Breast epithelium (tissue), 4 donors: ENCODE measurements at places on chromosomes 4 and X. TPM values are rescaled to one million over a fixed set of nuclear protein-coding genes. Genes with fewer than 3 reads are reported as not detected.

DNA sequence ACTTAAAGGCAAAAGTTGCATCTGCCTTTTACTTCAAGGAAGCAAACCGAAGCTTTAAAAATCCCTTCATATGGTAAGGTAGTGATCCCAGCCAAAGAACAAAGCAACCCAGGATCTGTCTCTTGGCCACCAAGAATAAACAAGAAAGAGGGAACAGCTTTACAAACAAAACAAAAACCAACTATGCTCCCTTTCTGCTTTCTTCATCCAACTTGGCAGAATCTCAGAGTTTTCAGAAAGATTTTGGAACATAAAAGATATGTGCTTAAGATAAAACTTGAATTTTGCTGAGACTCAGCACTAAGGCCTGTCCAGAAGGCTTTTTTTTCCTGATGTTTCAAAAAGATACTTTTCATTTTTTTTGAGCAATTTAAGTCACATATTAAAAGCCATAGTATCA is 94.0 kb downstream of the COL4A6 start:
- H3K27ac ChIP-seq, result no peak overlapping the region
- no peak for DNase-seq
- H3K4me3 ChIP-seq, result no peak overlapping the region
- peaks cover 36% of the 10 kb centered on the region for H3K27me3 ChIP-seq
- no peaks in the 10 kb centered on the region for H3K4me1 ChIP-seq
- H3K36me3 ChIP-seq, result no peaks in the 10 kb centered on the region

- H3K27me3 ChIP-seq, result peaks cover 62% of the 10 kb centered on the region
- no peak for DNase-seq
- H3K4me3 ChIP-seq, result no peak overlapping the region
These were observed 62.4 kb downstream of the C4orf50 start for GRCh38 chr4:5955856-5956255.

- H3K27ac ChIP-seq, result no peak overlapping the region
- DNase-seq, result no peak
- H3K27me3 ChIP-seq, result no peaks in the 10 kb centered on the region
- H3K4me3 ChIP-seq, result no peak overlapping the region
- no peaks in the 10 kb centered on the region for H3K36me3 ChIP-seq
- no peaks in the 10 kb centered on the region for H3K4me1 ChIP-seq
These were observed 403.2 kb downstream of the KLHL13 start for GRCh38 chrX:117713411-117713810.

DNA sequence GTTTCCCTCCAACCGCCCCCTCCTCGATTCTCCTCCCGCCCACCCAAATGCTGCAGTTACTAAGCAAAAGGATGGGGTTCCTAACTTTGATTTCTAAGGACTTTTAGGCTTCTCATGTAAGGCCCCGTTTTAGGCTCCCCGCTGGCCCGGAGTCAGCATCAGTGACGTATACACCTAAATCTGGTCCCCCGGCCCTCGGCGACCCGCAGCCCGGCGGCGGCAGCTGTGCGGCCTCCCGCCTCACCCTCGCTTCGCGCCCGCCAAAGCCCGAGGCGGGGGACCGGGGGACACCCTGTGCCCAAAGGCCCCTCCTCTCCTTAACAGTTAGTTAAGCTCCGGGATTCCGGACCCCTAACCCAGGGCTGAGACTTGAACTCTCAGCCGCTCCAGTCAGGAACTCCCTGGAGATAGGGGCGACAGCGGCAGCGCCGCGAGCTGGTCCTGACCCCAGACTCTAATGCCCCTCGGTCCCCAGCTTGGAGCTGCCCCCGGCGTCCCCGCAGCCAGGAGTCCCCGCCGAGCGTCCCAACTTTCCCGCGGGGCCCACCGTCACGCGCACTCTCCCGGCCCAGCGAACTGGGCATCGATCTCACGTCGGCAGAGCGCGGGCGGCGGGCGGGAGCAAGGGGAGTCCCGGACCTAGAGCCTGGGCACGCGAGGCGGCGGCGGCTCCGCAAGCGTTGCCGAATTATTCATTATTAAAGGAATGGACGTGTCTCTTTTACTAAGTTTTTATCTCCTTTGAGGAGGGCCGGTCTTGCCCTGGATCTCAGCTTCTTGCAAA is 1.5 kb upstream of the NR3C2 start:
- no peaks in the 10 kb centered on the region for H3K27me3 ChIP-seq
- H3K27ac ChIP-seq, result peak overlapping the region; percentile 77
- no peaks in the 10 kb centered on the region for H3K4me1 ChIP-seq

DNA sequence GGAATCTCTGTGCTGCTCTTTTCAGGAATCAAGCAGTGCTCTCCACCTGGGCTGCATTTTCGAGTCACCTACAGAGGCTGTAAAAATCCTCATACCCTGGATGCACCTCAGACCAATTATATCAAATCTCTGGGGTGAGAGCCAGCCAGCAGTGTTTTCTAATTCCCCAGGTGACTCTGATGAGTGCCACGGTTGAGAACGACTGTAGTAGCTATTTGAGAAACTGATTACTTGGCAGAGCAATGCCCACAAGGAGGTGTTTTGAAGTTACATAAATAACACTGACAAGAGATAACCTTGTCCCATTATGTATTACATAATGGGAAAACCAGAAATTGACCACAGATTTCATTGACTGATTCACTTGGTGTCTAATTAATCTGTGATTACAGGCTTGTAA is 46.8 kb downstream of the CLCN4 start:
- no peaks in the 10 kb centered on the region for H3K27me3 ChIP-seq
- no peak overlapping the region for H3K4me3 ChIP-seq
- H3K4me1 ChIP-seq, result no peaks in the 10 kb centered on the region
- DNase-seq, result no peak
- H3K27ac ChIP-seq, result no peak overlapping the region

DNA sequence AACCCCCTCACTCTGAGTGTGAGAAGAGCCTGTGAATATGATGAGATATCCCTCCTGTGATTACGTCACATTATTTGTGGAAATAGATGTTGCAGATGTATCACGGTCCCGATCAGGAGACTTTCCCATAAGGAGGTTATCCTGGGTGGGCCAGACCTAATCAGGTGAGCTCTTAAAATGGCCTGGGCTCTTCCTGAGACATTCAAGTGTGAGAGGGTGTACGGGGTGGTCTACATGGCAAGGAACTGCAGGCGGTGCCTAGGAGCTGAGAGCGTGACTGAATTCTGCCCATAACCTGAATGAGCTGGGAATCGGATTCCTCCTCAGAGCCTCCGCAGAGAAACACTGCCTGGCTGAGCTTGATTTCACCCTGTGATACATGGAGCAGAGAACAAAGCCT is 12.9 kb upstream of the CENPVL1 start:
- H3K27me3 ChIP-seq, result no peaks in the 10 kb centered on the region
- no peak for DNase-seq
- H3K27ac ChIP-seq, result no peak overlapping the region
- no peaks in the 10 kb centered on the region for H3K36me3 ChIP-seq
- no peaks in the 10 kb centered on the region for H3K4me1 ChIP-seq
- no peak overlapping the region for H3K4me3 ChIP-seq

- no peaks in the 10 kb centered on the region for H3K36me3 ChIP-seq
- H3K4me1 ChIP-seq, result no peaks in the 10 kb centered on the region
- H3K4me3 ChIP-seq, result no peak overlapping the region
- no peak overlapping the region for H3K27ac ChIP-seq
- DNase-seq, result no peak
- no peaks in the 10 kb centered on the region for H3K27me3 ChIP-seq
These were observed 3.7 kb upstream of the C4orf36 start for GRCh38 chr4:86895692-86896488.

GRCh38 chrX:11929476-11929875 is 171.4 kb downstream of the MSL3 start:
- H3K27ac ChIP-seq, result no peak overlapping the region
- H3K36me3 ChIP-seq, result no peaks in the 10 kb centered on the region
- DNase-seq, result no peak
- H3K27me3 ChIP-seq, result no peaks in the 10 kb centered on the region

GRCh38 chr4:1591107-1591506 is 93.0 kb downstream of the FAM53A start:
- peaks cover 41% of the 10 kb centered on the region for H3K27me3 ChIP-seq
- no peak for DNase-seq
- no peak overlapping the region for H3K4me3 ChIP-seq
- H3K27ac ChIP-seq, result no peak overlapping the region
- no peaks in the 10 kb centered on the region for H3K4me1 ChIP-seq

GRCh38 chrX:50536955-50537354 is 66.3 kb upstream of the DGKK start:
- no peak for DNase-seq
- H3K27ac ChIP-seq, result no peak overlapping the region
- no peaks in the 10 kb centered on the region for H3K4me1 ChIP-seq
- no peak overlapping the region for H3K4me3 ChIP-seq

- H3K27ac ChIP-seq, result peak within 1 kb of the TSS; percentile 25
- H3K36me3 ChIP-seq, result no peaks in the 10 kb centered on the region
- DNase-seq, result no peak
- H3K4me1 ChIP-seq, result no peaks in the 10 kb centered on the region
- peak within 1 kb of the TSS; percentile 83 for H3K4me3 ChIP-seq
These were observed at the start of gene SCD5 for GRCh38 chr4:82798168-82799005. TSS of gene SCD5 (minus strand) at chr4:82798796. CDS start at chr4:82798537, 259 bp downstream.

DNA sequence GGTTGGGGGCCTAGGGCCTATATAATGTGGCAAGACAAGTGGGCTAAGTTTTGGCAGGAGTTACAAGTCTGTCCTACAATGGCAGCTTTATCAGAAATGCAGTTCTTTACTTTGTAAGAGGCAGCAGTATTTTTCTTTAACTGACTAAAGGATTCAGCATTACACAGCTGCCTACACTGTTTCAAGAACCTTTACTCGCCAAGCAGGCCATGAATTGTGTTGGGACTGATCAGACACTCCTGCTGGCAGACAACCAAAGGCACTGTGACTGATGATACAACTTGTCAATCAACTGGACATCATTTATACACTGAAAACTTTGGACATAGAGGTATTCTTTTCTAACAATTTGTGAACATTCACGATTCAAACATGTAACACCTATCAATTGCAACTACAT is 4.3 kb downstream of the MORC4 start:
- no peak overlapping the region for H3K27ac ChIP-seq
- no peaks in the 10 kb centered on the region for H3K36me3 ChIP-seq
- H3K4me1 ChIP-seq, result no peaks in the 10 kb centered on the region
- H3K4me3 ChIP-seq, result no peak overlapping the region

DNA sequence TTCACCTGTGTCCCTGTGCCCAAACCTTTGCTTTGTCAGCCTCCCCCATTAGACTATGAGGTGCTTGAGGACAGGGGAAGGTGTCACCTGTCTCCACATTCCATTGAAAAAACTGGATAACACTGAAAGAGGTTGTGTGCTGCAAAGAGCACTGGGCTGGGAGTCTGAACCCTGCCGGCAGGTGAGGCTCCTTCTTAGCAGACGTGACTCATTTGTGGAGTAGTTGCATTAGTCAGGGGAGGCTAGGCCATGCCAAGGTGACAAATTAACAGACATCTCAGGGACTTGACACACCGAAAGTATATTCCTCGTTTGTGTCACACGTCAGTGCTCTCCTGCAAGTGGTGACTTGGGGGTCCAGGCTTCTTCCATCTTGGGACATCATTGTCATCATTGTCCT is 95.9 kb upstream of the STX18 start:
- no peak overlapping the region for H3K4me3 ChIP-seq
- H3K27ac ChIP-seq, result no peak overlapping the region
- H3K36me3 ChIP-seq, result no peaks in the 10 kb centered on the region
- DNase-seq, result no peak

- H3K4me3 ChIP-seq, result no peak overlapping the region
- peaks cover 37% of the 10 kb centered on the region for H3K27me3 ChIP-seq
- H3K27ac ChIP-seq, result no peak overlapping the region
These were observed 243.7 kb upstream of the DIAPH2 start for GRCh38 chrX:96440941-96441340.

GRCh38 chr4:101356928-101357327 is 9.6 kb upstream of the PPP3CA start:
- H3K27ac ChIP-seq, result no peak overlapping the region
- H3K4me3 ChIP-seq, result no peak overlapping the region
- H3K27me3 ChIP-seq, result no peaks in the 10 kb centered on the region
- no peaks in the 10 kb centered on the region for H3K4me1 ChIP-seq
- H3K36me3 ChIP-seq, result no peaks in the 10 kb centered on the region

- no peaks in the 10 kb centered on the region for H3K4me1 ChIP-seq
- no peaks in the 10 kb centered on the region for H3K36me3 ChIP-seq
- no peak overlapping the region for H3K27ac ChIP-seq
These were observed 136.5 kb downstream of the SH3KBP1 start for GRCh38 chrX:19750783-19751467.

GRCh38 chrX:150200820-150201287 is 162.3 kb upstream of the MAMLD1 start:
- no peak overlapping the region for H3K4me3 ChIP-seq
- H3K4me1 ChIP-seq, result no peaks in the 10 kb centered on the region
- peak overlapping the region; percentile 32 for H3K27ac ChIP-seq
- no peaks in the 10 kb centered on the region for H3K36me3 ChIP-seq
- peak; percentile 65 for DNase-seq

DNA sequence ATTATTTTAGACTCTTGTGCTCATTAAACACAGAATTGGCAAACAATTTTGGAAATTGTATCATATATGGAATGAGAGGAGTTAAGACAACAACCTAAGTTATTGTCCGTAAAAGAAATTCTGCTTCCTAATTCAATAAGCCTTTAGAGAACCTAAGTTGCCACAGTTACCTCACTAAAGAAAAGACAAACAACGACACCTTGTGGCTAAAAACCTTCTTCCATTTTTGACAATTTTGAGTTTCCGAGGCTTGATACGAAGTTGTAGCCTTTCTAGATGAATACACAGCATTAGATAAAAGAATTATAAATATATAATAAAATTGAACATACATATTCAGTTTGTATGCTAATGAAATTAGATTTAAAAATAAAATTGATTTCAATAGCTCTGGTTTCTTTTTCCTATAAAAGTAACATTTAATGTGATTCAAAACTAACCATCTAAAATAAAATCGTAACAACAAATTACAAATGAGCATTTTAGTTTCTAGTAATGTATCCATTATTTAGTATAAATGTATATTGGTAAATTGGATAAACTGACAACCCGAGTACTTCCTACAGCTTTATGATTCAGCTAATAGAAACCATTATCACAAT is 275.1 kb downstream of the GPM6A start:
- H3K4me3 ChIP-seq, result no peak overlapping the region
- H3K27me3 ChIP-seq, result no peaks in the 10 kb centered on the region
- DNase-seq, result no peak
- H3K27ac ChIP-seq, result no peak overlapping the region

GRCh38 chr4:93710101-93710846 is 118.3 kb upstream of the ATOH1 start:
- H3K27me3 ChIP-seq, result no peaks in the 10 kb centered on the region
- H3K27ac ChIP-seq, result no peak overlapping the region
- DNase-seq, result no peak
- no peaks in the 10 kb centered on the region for H3K4me1 ChIP-seq
- H3K4me3 ChIP-seq, result no peak overlapping the region

The ARMCX6 gene
- 9.9 TPM for total RNA-seq

The ARHGAP4 gene
- 21.5 TPM for total RNA-seq

The VCX gene
- total RNA-seq, result not detected

The TLR10 gene
- total RNA-seq, result 0.48 TPM

The TRIM60 gene
- total RNA-seq, result not detected

The ASB11 gene
- total RNA-seq, result not detected

The HERC6 gene
- 19.0 TPM for total RNA-seq

The HDAC6 gene
- total RNA-seq, result 84.3 TPM

The COL25A1 gene
- total RNA-seq, result 11.0 TPM

The PAGE2 gene
- not detected for total RNA-seq

The GLOD5 gene
- not detected for total RNA-seq

The TCEAL9 gene
- 47.4 TPM for total RNA-seq

The CWH43 gene
- total RNA-seq, result not detected
